ENCODE measurements at places on chromosomes 3 and 15. TPM values are rescaled to one million over a fixed set of nuclear protein-coding genes. Genes with fewer than 3 reads are reported as not detected.

EPM2AIP1 gene
- total RNA-seq: 12.8 TPM

SNRK gene
- total RNA-seq: 25.6 TPM

GOLGA8Q gene
- not detected for total RNA-seq

KIF23 gene
- total RNA-seq: 45.0 TPM

EIF4E3 gene
- 22.3 TPM for total RNA-seq

GRK7 gene
- total RNA-seq: 0.04 TPM

GXYLT2 gene
- total RNA-seq: not detected

KBTBD12 gene
- total RNA-seq: not detected

CFAP161 gene
- not detected for total RNA-seq

CHRM5 gene
- total RNA-seq: not detected

U2SURP gene
- 182 TPM for total RNA-seq

ARHGEF26 gene
- not detected for total RNA-seq

ARL14 gene
- total RNA-seq: not detected

CPLX3 gene
- not detected for total RNA-seq

SLC9C1 gene
- not detected for total RNA-seq

FAIM gene
- 7.1 TPM for total RNA-seq

SPINK8 gene
- total RNA-seq: not detected

ZNF502 gene
- total RNA-seq: 1.3 TPM

GOLIM4 gene
- total RNA-seq: 8.0 TPM

CCDC54 gene
- not detected for total RNA-seq

LRRN1 gene
- total RNA-seq: 0.67 TPM

LRRC2 gene
- not detected for total RNA-seq

HAPLN3 gene
- total RNA-seq: 30.3 TPM

MOBP gene
- total RNA-seq: not detected

CLPX gene
- total RNA-seq: 67.6 TPM

COL6A5 gene
- not detected for total RNA-seq
